NCI-H1417 treated with DMSO at 0.1 percent for 48 hours (cell line): ENCODE measurements at places on chromosomes 4 and X.

DNA sequence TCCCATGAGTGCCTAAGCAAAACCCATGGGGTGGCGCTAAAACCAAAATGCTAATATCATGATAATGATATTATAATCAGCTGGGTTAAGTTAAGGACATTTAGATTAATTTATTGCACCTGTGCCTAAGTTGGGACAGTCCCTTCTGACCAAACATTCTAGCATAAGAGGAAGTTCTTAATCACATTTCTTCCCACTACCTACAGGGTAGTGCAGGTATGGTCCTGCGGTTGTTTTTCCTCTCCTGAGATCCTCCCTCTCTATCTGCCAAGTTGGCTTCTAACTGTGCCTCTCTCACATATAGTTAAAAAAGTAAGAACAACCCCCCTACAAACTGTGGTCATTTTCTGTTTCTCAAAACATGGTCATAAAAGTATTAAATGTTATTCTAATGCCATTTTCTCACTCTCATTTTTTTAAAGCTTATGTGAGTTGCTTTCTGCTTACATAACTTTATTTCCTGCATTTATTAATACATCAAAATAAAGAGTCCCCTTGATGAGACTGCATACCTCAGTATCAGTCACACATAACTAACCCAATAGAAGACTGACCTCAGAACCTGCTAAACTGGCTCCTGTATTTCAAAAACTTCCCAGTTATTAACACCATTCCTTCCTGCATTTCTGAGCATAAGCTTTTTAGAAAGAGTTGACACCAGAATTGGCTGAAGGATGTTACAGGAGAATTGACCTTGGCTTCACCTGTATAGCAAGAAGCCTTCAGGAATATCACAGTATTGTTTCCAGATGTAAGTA, 1332.5 kb downstream of the FSTL5 start:
- no peak for DNase-seq

- DNase-seq: no peak
These were observed 3.0 kb upstream of the PHOX2B start for GRCh38 chr4:41751449-41752061.

DNA sequence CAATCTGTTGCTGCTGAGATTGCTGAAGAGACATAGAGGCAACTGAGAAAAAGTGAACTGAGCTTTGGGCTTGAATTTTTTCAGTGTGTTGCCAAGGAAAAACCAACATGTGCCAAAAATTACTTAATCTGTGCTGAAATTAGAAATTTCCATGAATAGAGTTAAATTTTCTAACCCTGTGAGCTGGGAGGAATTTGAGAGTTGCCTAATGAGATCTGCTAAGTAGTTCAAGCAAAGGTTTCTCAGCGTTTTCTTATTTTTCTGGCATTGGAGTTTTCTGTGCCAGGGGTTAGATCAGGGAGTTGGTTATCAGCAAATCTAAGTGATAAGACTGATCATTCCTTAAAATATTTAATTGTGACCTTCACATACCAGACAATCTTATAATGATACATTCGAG, 457.5 kb upstream of the GNPDA2 start:
- DNase-seq: no peak

- DNase-seq: no peak
These were observed 144.1 kb downstream of the SLC7A11 start for GRCh38 chr4:138097912-138098600.

DNA sequence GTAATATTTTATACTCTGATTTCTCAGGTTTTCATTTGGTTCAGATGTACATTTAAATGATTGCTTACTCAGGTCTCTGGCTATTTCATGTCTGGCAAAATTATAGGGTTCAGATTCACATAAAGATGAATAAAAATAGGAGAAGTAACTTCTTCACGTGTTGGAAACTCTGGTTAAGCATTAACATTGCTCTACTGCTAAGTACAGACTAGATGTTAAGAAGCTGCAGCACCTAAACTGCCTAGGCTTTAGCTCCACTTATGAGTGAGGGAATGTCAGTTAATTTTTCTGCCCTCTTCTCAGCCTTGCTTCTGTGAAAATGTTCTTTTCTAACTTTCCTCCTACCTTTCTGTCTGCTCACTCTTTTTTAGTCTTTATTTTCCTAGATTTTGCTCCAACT, 361.2 kb downstream of the ARAP2 start:
- DNase-seq: no peak

DNA sequence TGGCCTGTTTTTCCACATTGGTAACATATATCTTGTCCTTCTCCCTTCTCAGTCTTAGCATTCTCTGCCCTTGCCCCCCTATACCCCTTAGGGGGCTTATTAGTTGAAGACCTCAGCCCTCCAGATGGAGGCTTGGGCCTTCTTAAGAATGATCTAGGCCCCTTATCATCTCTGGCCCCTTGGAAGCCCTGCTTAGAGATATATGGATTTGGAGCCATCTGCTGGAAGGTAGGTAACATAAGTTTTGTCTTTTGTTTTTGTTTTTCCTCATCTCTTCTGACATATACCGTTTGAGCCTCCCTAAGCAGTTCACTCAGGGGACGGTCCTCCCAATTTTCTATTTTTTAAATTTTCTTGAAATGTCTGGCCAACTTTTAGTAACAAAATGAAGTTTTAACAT, 48.3 kb upstream of the NAP1L2 start:
- no peak for DNase-seq

- DNase-seq: no peak
These were observed 15.6 kb upstream of the CLDN24 start for GRCh38 chr4:183337833-183338232.

DNA sequence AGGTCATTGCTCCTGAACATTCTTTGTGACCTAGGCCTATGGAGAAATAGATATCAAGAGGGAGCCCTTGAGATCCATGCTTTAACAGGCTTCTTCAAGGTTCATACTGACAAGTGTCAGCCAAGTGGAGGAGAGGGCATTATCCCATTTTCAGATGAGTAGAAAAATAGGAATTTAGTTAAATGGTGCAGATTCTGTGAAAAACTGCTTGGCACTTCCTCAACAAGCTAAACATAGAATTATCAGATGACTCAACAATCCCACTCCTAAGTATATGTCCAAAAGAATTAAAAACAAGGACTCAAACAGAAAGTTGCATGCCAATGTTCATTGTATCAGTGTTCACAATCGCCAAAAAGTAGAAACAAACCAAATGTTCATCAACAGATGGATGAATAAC, 43.8 kb upstream of the KCNIP4 start:
- no peak for DNase-seq

- no peak for DNase-seq
These were observed 33.3 kb upstream of the SLC2A9 start for GRCh38 chr4:10054571-10055041.

- no peak for DNase-seq
These were observed 12.5 kb downstream of the RELL1 start for GRCh38 chr4:37673538-37674192.

DNA sequence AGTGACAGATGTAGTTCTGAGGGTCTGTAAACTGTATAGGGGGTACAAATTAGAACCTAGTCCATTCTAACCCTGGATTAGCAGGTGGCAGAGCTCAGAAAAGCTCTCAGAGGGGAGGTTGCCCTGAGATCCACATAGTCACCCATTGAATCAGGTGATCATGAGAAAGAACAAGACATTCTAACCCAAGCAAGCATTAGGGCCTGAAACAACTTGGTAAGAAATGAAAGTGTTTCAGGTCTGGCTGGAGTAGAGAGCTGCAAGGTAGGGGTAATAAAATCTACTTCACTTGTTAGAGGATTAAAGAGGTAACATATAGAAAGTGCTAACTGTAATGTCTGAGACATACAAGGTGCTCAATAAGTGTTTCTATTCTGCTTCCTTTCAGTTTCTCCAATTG, 8.8 kb upstream of the BMP2K start:
- no peak for DNase-seq

DNA sequence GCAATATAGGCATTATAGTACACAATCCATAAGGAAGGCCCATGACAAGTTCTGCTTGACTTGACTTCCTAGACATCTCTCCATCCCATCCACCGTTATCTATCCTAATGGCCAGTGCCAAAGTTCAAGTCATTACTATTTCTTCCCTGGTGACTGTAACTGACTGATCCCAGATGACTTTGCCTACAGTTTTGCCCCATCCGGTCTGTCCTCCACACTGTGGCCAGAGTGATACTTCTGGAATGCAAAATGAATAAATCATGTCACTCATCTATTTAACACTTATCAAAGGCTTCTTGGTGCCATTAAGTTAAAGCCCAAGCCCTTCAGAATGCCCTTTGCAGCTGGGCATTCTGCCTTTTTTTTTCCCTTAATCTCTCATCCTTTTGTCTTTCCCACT, 130.8 kb downstream of the PPARGC1A start:
- no peak for DNase-seq

DNA sequence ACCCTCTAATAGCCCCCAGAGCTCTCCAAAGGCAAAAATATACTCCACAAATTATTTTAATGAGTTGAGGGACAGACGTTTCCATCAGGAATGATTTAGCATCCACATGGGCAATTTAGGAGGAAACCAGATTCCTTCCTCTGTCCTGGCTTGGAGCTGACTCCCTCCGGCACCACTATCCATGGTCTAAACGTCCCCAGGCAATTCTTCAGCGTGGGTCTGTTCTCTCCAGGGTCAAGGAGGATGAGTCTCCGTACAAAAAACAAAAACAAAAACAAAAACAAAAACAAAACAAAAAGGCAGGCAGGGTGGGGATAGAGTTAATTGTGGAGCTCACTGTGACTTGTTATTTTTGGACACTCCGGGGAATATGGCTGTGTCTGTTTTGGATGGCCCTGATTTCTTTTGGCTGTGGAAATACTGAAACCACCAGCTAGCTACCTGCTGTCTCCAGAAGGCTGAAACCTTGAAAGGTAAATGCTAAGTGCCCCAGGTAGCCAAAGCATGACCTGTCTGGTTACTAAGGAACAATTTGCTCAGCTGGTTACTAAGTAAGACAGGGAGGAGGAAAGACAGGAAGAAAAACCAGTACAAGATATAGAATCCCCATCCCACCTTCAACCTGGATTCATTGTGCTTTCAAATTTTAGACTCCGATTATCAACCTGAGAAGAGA, 419.1 kb upstream of the LCORL start:
- DNase-seq: peak; percentile 75
